ENCODE measurements at places on chromosomes 4 and X.

- no peak for DNase-seq
These were observed 88.3 kb downstream of the GK start for GRCh38 chrX:30741545-30741944.

GRCh38 chrX:45479196-45479834, 278.6 kb upstream of the DIPK2B start:
- DNase-seq = no peak

DNA sequence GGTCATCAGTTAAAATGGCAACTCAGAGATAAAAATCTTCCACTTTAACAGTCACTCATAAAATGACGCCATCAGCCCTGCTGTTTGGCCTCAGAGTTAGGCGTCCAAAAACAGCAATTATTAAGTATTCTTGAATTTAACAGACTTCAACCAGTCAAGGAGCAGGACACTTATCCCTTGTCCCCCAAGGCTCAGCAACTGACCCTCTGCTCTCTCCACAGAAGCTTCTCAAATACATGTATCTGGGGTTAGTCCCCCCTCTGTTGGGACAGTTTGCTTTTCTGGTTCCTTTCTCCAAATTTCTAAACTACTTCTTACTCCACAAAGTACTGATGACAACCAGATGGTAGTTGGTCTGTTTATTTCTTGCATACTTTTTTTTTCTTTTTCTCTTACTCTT, 54.4 kb downstream of the SOD3 start:
- no peak for DNase-seq

DNA sequence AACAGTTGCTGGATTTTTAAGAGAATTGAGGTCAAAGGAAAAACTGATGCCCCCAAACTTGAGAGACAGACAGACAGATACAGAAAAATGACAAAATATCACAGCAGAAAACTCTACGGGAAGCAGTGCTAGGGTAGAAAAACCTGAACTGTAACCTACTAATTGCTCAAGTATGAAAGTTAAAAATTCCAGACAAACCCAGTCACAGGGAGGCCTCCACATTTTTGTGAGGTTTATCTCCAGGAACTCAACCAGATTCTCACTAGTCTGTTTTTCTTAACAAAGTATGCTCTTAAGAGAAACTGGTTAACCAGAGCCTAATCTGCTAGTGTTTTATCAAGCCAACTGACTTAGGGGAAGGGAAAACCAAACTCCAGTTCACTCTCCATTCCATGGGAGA, 19.9 kb upstream of the PPP3CA start:
- DNase-seq = no peak

- DNase-seq = no peak
These were observed 2.6 kb downstream of the AMER1 start for GRCh38 chrX:64202808-64203325.

- DNase-seq = no peak
These were observed 601 bp upstream of the FGFBP2 start for GRCh38 chr4:15963576-15963975.

DNA sequence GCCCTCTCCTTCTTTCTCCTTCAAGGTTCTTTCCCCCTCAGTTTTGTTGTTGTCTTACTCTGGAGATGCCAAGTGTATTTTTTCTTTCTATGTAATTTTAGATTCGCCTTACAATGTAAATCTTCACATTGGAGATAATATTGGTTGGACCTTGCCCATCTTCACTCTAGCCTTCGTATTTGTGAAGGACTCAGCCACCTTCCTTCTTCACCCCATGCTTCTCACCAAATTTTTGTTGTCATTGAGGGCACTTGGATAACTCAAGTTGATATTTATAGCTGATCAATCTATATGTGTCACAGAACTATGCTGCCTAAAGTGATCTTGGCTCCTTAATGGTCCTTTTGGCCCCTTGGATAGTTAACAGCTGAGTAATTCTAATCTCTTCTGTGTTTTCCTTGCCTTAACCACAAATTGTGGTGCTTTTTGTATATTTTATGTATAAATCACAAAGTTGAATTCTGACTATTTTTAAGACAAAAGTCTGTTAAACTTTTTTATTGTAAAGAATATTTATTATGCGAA, 6.5 kb downstream of the SPRY1 start:
- DNase-seq = no peak

- DNase-seq = no peak
These were observed 2.5 kb upstream of the TMPRSS11D start for GRCh38 chr4:67886281-67886680.

- DNase-seq = no peak
These were observed 1511.0 kb downstream of the FSTL5 start for GRCh38 chr4:160652790-160653189.

- DNase-seq = no peak
These were observed 3.1 kb downstream of the JADE1 start for GRCh38 chr4:128812442-128813235.

GRCh38 chr4:163440040-163440439, 33.5 kb downstream of the TKTL2 start:
- no peak for DNase-seq

- no peak for DNase-seq
These were observed 378.5 kb upstream of the MAD2L1 start for GRCh38 chr4:120445186-120445585.

DNA sequence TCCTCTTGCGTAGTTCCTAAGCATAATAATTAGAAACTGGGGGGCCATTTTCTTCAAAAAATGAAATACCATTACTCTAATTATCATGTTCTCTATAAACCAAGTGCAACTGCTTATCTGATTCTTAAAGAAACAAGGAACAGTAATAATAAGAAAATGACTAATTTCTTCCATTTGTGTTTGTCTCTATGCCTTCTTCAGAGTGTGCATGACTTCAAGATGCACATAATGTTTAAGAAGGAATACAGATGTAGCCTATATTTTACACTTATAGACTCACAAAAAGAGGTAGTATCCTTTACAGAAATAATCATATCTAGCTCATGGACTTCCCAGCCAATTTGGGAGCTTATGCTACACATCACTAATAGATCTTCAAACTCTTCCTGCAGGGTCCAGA, 131.7 kb downstream of the CHRNA9 start:
- DNase-seq = no peak

GRCh38 chr4:21012851-21013331, 312.6 kb downstream of the PACRGL start:
- DNase-seq = no peak

- DNase-seq = no peak
These were observed 213.4 kb upstream of the RASGEF1B start for GRCh38 chr4:81685104-81685503.

DNA sequence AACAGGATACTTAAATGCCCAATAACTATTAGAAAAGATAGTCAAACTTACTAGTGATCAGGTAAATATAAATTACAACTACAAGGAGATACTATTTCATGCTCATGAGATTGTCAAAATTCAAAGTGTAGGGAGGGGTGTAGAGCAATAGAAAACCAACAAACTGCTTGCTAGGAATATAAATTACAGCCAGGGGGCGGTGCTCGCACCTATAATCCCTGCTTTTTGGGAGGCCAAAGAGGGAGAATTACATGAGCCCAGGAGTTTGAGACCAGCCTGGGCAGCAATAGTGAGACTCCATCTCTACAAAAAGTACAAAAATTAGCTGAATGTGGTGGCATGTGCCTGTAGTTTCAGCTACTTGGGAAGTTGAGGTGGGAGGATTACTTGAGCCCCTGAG, 556.5 kb upstream of the NR3C2 start:
- no peak for DNase-seq

DNA sequence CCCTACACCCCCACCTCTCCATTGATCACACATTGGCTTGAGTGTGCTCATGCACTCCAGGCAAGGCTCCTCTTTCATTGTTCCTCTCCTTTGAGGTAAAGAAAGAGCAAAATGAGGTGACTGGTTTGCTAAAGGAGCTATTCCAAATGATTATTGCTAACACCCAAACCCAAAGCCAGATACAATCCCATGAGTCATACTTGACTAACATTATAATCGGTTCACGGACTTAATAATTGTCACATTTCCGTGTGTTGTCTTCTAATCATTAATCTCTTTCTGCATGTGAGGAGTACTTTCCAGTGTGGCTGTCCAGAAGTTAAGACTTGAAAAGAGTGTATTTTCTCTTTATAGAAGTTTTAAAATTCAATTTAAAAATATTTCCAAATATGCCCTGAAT, 174.3 kb upstream of the SFRP2 start:
- DNase-seq = no peak

GRCh38 chr4:30716158-30716557, 4.0 kb upstream of the PCDH7 start:
- no peak for DNase-seq

- no peak for DNase-seq
These were observed 185.2 kb downstream of the ANKRD50 start for GRCh38 chr4:124527364-124527763.

All from activated CD8-positive, alpha-beta memory T cell treated with anti-CD3 and anti-CD28 coated beads for 1 hour (primary cell).